ENCODE measurements at places on chromosomes 12 and 14.

- DNase-seq, result no peak
Measured at GRCh38 chr14:52283099-52283498, 15.6 kb downstream of the PTGDR start.

- peak; percentile 51 for DNase-seq
Measured at GRCh38 chr12:47188576-47189441, 109.0 kb upstream of the AMIGO2 start.

GRCh38 chr12:24244231-24244630, 294.8 kb upstream of the SOX5 start:
- no peak for DNase-seq

DNA sequence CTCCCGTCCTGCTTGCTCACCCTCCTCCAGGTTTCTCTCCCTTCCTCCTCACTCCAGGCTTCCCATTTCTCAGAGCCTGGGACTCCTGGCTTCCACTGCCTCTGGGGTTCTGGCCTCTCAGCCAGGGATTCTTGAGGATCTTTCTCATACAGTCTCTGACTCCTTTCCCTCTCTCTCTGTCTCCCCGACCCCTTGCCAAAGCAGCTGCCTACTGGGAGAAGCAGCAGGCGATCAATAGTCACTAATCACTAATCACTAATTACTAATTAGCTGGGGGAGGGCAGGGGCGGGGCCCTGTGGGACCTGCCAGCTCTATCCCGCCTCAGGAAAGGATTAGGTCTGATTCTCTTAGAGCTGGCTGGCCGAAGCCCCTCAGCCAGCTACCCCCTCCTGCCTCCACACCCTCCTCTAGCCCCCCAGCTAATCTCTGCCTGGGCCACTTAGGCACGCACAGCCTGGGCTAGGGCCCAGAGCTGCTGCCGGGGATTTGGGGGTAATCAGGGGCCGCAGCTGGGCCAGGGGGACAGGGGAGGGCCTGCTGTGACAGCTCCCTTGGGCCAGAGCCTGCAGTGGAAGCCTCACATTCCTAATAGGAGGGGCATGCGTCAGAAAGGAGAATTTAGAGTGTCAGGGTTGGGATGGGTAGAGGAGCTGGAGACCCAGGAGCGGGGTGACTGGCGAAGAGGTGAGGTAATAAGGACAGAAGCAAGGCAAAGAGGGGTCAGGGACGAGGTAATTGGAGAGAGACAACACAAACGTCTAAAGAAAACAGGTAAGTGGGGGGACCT, 2.8 kb downstream of the NXPH4 start:
- DNase-seq, result no peak

DNA sequence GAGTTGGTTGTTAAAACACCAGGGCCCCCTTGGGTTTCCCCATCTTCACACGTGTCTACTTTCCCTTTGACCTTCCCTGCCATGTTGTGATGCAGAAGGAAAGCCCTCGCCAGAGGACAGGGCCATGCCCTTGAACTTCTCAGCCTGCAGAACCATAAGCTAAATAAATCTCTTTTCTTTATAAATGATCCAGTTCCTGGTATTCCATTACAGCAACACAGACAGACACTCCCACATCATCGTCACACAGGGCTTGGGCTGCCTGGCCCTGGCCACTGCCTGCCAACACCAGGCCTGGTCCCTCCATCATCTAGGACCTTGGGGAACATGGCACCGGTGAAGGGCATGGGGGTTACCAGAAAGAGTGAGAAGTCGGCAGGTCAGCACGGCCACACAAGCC, 84.8 kb downstream of the DPF3 start:
- no peak for DNase-seq

GRCh38 chr12:106498056-106498455, 84.7 kb upstream of the RFX4 start:
- DNase-seq, result no peak

GRCh38 chr14:79965896-79966295, 245.4 kb downstream of the DIO2 start:
- no peak for DNase-seq

DNA sequence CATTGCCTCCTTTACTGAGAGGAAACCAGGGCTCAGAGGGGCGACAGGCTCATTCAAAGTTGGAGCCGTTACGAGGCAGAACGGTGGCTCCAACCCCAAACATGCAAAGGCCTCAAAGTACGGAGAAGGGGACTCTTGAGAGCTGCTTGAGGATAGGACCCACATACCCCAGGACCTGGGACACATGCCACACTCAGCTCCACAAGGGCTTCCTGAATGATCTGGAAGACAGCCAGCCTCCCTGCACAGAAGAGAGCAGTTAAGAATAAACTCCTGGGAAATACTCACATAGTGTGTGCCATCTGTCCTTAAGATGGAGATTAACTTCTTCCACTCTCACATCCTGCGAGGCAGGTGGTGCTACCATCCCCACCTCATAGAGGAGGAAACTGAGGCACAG, 26.6 kb upstream of the NXPH4 start:
- no peak for DNase-seq

GRCh38 chr12:4710113-4710512, 10.1 kb upstream of the GALNT8 start:
- DNase-seq, result no peak

DNA sequence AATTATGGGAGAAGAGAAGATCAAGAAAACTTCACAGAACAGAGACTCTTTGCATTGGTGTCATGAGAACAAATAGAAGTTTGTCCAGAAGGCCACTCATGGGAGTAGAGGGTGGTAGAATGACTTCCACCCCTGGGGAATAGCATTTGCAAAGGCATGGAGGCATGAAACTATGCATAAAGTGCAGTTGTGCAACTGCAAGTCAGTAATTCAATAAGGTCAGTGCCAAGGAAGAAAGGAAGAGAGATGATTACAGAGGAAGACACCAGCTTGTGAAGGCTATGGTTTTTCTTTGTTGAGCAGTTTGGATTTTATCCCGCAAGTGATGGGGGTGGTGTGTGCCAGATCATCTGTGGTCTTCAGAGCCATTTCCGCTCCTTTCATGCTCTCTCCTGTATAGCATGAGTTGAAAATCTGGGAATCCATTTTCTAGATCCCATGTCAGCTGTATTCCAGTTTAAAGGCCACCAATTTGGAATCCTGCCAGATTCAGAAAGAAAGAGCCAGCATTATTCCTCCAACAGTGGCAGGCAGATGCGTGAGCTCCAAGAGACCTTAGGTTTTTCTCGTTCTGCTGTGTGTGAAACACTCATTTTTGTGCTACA, 67.6 kb upstream of the GRIN2B start:
- no peak for DNase-seq

GRCh38 chr12:569803-570434, 93.3 kb downstream of the NINJ2 start:
- DNase-seq, result peak; percentile 85

DNA sequence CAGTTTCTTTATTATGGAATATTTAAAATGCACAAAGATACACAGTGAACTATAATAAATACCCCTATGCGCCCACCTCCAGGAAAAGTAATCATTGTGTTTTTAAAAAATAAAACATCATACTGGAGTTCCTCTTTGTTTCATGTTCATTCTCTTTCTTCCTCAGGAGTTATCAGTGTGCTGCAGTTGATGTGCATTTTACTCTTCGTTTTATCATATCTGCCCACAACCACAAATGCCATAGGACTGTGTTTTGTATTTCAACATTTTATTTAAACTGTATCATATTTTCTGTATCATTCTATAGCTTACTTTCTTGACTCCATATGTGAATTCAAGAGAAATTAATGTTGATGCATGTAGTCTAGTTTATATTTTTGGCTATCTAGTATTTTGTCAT, 53.9 kb downstream of the TSHR start:
- DNase-seq, result no peak

- no peak for DNase-seq
Measured at GRCh38 chr12:113473942-113474341, 2.3 kb upstream of the LHX5 start.

DNA sequence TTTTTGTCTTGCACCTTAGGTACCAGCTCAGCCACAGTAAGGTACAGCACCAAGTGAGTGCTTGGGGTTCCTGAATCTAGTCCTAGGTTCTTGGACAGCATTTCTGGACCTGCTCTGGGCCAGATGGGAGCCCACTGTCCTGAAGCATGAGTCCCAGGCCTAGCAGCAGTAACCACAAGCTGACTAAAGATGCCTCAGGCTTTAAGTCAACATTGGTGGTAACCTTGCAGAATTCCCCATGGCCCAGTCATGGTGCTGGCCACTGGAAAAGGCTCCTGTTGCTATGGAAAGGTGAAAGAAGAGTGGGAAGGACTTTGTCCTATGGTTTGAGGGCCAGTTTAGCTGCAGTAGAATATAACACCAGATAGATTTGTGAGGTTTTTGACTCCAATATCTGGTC, 86.9 kb upstream of the CLEC14A start:
- peak; percentile 74 for DNase-seq

DNA sequence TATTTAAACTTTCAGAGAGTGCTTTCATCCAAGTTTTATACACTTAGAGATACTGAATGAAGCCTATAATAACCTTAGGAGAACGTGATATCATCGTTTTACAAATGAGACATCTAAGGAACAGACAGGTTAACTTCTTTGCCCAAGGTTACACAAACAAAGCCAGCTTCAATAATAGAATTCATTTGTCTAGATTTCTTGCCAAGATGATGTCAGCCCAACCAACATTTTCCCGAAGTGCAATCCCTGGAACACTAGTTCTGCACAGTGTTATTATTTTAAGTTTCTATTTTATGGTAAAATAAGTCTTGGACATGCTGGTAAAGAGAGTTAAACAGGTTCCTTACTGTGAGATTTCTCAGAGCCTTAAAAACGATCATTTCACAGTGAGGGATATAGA, 174.6 kb downstream of the SLC25A21 start:
- DNase-seq, result no peak

- DNase-seq, result no peak
Measured at GRCh38 chr14:55298500-55298822, 27.2 kb downstream of the FBXO34 start.

DNA sequence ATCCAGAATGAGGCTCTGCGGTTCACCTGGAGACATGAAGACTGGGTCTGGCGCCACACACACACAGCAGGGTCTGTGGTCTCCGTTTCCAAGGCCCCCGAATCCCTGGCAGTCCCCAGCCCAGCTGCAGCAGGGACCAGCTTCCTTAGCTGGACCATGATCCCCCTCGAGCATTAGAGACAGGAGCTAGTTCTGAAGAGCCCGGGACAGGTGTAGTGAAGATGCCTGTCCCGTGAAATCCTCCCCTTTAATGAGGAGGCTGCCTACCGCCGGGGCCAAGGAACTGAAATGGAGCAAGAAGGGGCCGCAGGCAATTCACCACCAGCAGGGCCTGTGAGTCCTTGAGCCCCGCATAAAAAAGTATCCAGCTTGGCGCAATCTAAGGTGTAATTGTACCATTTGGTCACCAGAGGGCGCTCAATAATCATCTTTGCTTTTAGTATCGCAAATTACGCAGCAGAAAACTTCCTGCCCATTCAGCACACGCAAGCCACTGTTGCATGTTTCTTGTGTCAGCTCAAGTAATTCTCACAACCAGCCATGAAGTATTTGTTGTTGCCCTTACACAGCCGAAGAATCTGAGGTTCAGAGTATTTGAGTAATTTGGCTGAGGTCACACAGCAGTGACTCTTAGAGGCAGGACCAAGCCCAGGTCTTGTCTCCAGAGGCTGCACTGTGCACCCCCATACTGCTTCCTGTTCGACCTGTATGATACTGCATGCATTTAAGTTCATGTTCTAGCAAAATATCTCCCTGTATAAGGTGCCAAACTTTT, 54.3 kb upstream of the PPP2R5C start:
- peak; percentile 88 for DNase-seq

DNA sequence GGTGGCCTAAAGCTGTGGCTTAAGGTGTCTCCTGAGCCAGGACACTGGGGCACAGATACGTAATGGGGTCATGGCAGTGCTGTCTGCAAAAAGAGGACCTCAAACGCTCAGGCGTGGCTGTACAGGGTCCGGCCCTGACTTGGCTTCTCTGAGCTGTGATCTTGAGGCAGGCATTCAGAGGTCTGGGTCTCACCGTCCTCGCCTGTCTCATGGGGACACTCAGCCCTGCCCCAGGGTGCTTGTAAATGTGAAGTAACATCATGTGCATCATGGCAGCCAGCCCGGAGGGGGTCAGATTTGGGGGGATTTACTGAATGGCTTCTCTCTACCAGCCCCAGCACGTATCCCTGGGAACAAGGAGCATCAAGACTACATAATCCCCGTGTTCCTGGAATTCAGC, 28.8 kb downstream of the DIO3 start:
- DNase-seq, result no peak

GRCh38 chr14:32934881-32935633, 3.6 kb upstream of the NPAS3 start:
- DNase-seq, result peak; percentile 43

DNA sequence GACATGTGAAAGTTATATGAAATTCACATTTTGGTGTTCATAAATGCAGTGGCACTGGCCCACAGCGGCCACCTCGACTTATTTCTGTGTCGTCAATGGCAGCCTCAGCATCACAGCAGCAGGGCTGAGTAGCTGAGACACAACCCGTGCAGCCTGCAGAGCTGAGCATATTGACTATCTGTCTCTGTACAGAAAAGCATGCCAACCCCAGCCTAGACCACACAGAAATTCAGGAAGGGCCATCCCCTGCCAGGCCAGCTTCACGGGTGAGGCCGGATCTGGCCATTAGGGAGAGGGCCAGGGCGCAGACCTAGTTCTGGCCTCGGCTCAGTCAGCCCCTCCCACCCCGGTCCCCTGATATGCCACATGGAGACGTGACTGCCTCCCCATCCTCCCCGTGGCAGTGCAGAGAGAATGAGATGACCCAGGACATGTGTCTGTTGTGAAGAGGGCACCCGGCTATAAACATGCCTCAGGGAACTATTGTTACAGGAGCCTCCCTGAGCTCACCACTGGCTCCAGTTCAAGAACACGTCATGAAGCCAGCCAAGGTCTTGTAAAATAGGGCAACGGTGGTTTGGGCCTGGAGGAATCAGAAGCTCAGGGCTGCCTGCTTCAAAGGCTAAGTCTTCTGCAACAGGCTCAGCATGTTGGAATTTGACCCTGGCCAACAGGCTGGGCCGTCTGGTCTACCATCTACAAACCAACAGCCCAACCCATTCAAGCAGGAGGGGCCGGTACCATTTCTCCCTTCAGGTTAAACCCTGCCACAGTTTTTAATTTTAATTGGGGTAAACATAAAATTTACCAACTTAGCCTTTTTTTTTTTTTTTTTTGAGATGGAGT, 25.5 kb downstream of the SCARB1 start:
- peak; percentile 96 for DNase-seq

DNA sequence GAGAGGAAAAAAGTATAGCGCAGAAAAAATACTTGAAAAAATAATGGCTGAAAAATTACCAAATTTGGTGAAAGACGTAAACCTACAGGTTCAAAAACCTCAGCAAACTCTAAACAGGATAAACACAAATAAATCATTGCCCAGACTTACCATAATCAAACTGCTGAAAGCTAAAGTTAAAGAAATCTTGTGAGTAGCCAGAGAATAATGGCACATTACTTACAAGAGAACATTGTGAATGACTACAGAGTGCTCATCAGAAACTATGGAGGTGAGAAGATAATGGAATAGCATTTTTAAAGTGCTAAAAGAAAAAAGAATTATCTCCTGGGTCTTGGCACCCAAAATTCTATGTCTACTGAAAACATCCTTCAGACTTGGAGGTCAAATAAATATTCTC, 36.0 kb downstream of the ATF1 start:
- peak; percentile 28 for DNase-seq

- DNase-seq, result no peak
Measured at GRCh38 chr14:60602291-60602690, 47.0 kb downstream of the SIX1 start.

Measured in mesenchymal stem cell (in vitro differentiated cells and primary cell).